Stimulated activated CD8-positive, alpha-beta memory T cell treated with anti-CD3 and anti-CD28 coated beads, Interleukin-7, amount 100 ng/mL, for 24 hours (primary cell): ENCODE measurements at places on chromosomes 11 and 22.

DNA sequence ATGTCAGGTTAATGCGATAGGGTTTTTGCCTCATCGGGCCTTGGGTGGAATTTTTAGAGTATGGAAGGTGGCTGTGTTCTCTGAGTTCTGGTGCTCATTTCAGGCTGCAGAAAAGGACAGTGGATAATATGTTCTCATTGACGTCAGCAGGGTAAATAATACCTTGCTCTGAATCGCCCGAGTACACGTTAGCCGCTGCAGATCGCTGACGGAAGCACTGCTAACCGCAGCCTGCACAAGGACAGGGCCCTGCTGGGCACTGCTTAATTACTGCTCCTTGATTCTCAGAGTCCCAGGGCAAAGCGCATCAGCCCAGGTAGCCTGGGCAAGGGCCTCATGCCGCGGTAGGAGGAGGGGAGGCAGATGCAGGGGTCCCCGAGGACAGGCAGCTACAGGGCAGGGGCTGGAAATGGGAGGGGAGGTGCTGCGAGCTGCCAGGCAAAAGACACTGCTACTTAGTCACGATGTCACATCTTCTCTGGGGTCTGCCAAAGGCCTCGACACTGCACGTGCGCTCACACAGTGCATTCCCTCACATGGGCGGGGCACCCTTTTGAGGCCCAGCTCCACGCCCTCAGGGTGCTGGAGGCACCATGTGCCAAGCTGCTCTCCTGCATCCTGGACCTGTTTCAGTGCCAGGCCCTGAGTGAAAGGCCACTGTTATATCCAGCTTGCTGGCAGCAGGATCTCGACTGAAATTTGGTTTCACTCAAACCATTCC, 35.2 kb downstream of the PPP2R1B start:
- no peak for DNase-seq

GRCh38 chr11:61827571-61828378, at the start of gene FADS2:
FADS2 (plus strand) TSS chr11:61828300; CDS start chr11:61828391, 91 bp downstream.
- DNase-seq = no peak

DNA sequence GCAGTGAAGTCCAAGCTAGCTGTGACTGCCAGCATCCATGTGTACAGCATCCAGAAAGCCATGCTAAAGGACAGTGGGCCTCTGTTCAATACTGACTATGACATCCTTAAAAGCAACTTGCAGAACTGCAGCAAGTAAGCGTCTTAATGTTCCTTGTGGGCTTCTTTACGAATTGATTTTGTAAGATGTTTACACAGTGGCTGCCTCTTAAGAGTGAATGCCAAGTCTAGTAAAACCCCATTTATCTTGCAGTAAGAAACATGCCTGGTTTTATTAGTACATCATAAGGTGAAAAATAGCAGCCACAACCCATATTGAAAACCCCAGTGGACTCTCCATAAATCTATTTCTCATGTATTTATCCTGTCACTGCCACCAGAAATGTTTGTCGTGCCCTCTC, 20.5 kb downstream of the POLD3 start:
- no peak for DNase-seq

DNA sequence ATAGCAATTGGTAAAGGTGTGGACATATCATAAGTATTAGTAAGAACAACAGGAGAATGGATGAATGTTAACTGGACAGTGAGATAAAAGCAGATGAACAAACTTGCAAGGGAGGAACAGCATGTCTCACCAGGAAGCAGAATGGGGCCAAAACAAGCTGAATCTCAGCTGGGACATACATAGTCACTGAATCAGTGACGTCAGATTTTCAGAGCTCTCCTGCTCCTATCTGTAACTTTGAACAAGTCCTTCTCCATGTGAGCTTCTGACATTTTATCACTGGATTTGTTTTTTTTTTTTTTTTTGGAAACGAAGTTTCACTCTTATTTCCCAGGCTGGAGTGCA, 118.7 kb downstream of the BBOX1 start:
- DNase-seq = no peak

DNA sequence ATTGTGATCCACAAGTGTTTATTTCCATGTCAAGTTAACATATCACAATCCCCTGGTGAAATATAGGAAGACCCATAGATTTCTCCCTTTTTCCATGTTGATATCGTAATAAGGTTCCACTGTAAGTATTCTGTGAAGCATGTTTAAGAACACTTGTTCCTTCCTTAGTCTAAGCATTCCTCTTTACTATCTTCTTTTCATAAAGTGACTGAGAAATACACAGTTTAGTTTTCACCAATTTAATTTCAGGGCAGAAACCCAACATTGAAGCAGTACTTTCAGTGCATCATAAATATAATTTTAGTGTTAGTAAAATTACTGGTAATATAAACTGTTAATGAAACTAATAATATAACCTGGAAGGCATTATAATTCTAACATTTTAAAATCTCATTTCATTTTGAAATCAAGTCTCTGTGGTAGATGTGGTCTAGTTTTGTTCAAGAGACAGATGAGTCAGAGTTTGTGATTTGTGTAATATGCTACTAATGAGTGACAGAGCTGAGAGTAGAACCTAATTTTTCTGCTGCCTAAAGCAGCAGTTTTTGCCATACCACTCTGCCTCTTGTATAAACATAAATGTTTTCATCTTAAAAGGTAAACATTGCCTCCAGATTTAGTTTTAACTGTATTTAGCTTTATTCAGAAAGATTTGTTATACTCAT, 79.4 kb downstream of the ATM start:
- DNase-seq = no peak

DNA sequence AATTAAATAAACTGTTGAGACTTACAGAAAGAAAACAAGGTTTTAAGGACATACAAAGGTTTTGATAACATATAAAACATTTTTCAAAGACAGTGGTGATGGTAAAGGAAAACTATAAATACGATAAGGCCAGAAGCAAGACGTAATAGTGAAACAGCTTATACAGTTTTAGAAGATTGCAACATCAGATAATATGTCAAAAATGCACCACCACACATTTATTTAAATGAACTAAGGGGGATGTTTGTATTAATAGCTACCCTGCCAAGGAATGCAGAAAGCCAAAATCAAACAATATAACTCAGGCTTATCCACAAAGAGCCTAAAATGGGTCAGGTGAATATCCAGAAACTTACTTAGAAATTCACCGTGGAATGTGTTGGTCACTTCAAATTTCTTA, 981.6 kb upstream of the FAT3 start:
- no peak for DNase-seq

DNA sequence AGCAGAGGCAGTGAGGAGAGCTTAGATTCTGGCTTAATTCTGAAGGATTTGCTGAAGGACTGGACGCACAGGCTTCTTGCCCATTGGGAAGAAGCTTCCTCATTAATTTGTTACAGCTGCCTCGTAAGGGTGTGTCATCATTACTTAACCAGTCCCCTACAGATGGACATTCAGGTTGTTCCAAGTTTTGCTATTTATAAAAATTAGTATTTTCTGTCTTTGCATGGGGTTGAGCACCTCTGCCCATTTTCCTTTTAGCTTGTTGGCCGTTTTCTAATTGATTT, 38.1 kb downstream of the CAPN1 start:
- DNase-seq = no peak

DNA sequence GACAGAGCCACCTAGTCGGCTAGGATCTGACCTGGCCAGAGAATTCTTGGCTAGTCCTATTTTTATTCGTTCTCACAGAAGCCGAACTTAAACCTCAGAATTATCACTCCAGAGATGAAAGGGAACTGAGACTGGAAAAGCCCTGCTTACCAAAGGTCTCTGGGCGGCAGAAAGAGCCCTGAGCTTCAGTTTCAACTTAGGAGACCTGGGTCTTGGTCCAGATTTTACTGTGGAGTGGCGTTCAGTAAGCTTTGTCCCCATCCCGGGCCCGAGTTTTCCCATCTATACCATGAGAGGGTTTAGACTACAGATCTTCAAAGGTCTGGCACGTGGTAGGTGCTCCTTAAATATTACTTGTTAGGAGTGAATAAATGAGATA, 516 bp downstream of the NEU3 start:
- DNase-seq = no peak
